SJSA1 (cell line): ENCODE measurements at places on chromosomes 3 and 15. TPM values are rescaled to one million over a fixed set of nuclear protein-coding genes. Genes with fewer than 3 reads are reported as not detected.

- DNase-seq, result no peak
Observed at GRCh38 chr3:4714045-4714444, 220.9 kb downstream of the ITPR1 start.

The BOC gene
- 0.26 and 2.8 TPM in 2 replicates for total RNA-seq

- DNase-seq, result peak; percentile 67
Observed at GRCh38 chr3:25156626-25157025, 271.4 kb upstream of the RARB start.

The CRBN gene
- total RNA-seq, result 18.5 and 52.5 TPM in 2 replicates

The ISLR2 gene
- not detected in 2 replicates for total RNA-seq

- DNase-seq, result no peak
Observed at GRCh38 chr15:57415602-57416001, 39.3 kb downstream of the CGNL1 start.
